ENCODE measurements at places on chromosomes 6 and 20.

DNA sequence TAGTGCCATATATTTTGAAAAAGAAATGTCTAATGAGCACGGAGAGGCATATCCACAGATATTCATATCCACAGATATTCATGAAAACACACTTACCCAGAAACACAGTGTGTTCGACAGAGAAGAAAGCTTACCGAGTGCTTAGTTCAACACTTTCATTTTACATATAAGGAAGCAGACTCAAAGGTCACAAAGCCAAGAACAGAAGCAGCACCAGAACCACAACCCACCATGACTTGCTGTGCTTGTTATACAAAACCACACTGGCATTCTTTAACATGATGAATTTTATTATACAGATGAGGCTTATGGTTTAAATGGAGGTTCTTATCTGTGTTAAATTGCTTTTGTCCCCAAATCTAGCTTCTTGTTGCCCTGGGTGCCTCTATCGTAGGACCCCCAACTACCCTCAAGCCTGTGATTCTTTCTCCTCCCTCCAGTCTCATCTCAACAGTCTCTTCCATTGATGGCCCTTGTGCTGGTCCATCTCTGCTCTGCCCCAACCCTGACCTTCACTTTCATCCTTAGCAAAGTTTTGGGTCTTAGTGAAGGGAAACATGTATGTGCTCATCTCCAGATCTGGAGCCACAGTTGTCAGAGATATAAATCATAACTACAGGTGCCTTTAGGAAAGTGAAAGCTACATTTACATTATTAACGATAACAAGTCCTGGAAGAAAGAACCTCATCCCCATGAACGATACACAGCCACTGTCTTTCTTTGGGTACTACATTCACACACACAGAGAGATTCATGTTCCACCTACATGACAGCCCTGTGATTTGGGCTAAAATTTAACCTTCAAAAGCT lies 40.0 kb downstream of the SF3B5 start:
- no peak for DNase-seq

DNA sequence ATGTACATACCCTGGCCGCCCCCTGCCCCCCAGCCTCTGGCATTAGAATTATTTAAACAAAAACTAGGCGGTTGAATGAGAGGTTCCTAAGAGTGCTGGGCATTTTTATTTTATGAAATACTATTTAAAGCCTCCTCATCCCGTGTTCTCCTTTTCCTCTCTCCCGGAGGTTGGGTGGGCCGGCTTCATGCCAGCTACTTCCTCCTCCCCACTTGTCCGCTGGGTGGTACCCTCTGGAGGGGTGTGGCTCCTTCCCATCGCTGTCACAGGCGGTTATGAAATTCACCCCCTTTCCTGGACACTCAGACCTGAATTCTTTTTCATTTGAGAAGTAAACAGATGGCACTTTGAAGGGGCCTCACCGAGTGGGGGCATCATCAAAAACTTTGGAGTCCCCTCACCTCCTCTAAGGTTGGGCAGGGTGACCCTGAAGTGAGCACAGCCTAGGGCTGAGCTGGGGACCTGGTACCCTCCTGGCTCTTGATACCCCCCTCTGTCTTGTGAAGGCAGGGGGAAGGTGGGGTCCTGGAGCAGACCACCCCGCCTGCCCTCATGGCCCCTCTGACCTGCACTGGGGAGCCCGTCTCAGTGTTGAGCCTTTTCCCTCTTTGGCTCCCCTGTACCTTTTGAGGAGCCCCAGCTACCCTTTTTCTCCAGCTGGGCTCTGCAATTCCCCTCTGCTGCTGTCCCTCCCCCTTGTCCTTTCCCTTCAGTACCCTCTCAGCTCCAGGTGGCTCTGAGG lies 7.6 kb downstream of the CDKN1A start:
- no peak for DNase-seq

DNA sequence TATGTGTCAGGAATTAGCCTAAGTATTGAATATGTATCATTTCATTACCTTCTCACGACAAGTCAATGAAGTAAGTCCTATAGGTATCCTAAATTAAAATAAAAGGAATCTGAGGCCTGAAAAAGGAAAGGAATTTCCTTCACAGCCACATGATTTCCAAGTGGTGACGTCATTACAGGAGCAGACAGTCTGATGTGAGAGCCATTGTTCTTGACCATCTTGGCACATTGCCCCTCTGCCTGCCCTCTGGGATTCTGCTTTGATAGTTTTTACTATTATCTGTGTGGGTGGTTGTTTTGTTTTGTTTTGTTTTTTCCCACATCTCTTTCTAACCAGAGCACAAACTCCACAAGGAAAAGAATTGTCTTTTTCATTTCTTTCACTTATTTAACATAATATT lies 219.8 kb upstream of the UFL1 start:
- no peak for DNase-seq

DNA sequence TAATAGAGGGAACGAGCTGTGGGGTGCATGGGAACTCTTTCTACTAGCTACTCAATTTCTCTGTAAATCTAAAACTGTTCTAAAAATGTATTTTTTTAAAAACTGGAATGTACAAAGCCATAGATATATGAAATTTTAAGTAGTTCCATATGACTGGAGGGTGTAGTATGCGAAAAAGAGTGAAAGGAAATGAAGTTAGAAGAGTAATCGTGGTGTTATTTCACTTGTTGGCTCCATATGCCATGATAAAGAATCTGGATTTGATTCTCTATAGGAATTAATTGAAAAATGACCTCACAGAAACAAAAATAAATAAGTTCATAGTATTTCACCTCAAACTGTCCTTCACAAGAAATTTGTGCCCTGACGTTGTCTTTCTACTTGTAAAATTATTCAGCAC lies 500.2 kb downstream of the TENT5A start:
- DNase-seq: no peak

GRCh38 chr6:149112976-149113375 lies 204.5 kb upstream of the TAB2 start:
- no peak for DNase-seq

All from endothelial cell of umbilical vein (primary cell).